SJCRH30 (cell line): ENCODE measurements at places on chromosomes 6 and 20. TPM values are rescaled to one million over a fixed set of nuclear protein-coding genes. Genes with fewer than 3 reads are reported as not detected.

TP53RK gene
- 41.5 and 45.4 TPM in 2 replicates for total RNA-seq

TPD52L1 gene
- total RNA-seq, result 0.05 TPM in 1 of 2 replicates, not detected in the other

LTA gene
- not detected in 2 replicates for total RNA-seq

GRCh38 chr6:6368040-6368683 is 47.7 kb upstream of the F13A1 start:
- no peak for DNase-seq
- H3K4me3 ChIP-seq, result no peak overlapping the region
- H3K4me1 ChIP-seq, result no peaks in the 10 kb centered on the region
- no peak overlapping the region for H3K27ac ChIP-seq
- H3K27me3 ChIP-seq, result no peaks in the 10 kb centered on the region

- no peak for DNase-seq
- no peaks in the 10 kb centered on the region for H3K36me3 ChIP-seq
- H3K27me3 ChIP-seq, result no peaks in the 10 kb centered on the region
- H3K4me3 ChIP-seq, result no peak overlapping the region
- peaks cover 8% of the 10 kb centered on the region; the same call in 1 of the 2 replicates for H3K4me1 ChIP-seq
These were observed 105.3 kb upstream of the CDYL start for GRCh38 chr6:4670824-4671409.

DNA sequence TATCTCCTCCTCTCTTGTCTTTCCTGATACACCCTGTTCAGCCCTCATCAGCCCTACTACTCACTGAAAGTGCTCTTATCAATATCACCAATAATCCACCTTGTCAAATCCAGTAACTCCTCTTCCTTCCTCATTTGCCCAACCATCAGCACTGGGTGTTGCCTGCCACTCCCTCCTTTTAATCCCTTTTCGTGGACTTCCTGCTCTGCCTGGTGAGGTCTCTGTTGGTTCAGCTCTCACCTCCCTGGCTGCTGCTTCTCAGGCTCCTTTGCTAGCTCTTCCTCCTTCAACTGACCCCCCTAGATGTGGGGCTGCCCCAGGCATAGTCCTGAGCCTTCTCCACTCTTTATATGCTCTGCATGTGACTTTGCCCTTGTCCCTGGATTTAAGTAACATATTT is 92.5 kb downstream of the PREP start:
- no peaks in the 10 kb centered on the region for H3K4me1 ChIP-seq
- H3K27ac ChIP-seq, result no peak overlapping the region
- peaks cover 26% of the 10 kb centered on the region for H3K36me3 ChIP-seq
- H3K27me3 ChIP-seq, result no peaks in the 10 kb centered on the region
- H3K4me3 ChIP-seq, result no peak overlapping the region

- H3K36me3 ChIP-seq, result no peaks in the 10 kb centered on the region
- H3K4me1 ChIP-seq, result no peaks in the 10 kb centered on the region
- no peaks in the 10 kb centered on the region for H3K27me3 ChIP-seq
- H3K4me3 ChIP-seq, result no peak overlapping the region
- H3K27ac ChIP-seq, result no peak overlapping the region
These were observed 91.8 kb upstream of the CNKSR3 start for GRCh38 chr6:154602296-154602695.
